Activated CD4-positive, alpha-beta T cell treated with anti-CD3 and anti-CD28 coated beads, Interleukin-2, amount 10 ng/mL, durations not matched to agents 7 days and 5 days (primary cell): ENCODE measurements at places on chromosomes 4 and X.

DNA sequence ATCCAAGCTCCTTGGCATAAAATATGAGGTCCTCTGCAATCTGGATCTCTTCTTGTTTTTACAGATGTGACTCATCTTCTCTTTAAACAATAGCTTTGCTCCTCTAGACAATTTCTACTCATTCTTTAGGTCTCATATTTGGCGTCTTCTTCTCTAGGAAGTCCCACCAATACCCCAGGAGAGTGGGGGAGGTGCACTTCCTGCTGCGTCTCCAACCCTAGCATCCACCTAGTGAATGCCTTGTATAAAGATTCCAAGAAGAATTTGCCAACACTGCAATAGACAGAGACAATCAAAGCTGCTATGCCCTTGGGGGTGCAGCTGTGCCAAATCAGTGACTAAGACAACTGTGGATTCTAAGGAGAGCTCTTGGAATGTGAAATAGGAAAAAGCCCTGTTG is 45.7 kb upstream of the SLC10A7 start:
- DNase-seq: no peak

- no peak for DNase-seq
Measured at GRCh38 chr4:119666653-119667091, 38.1 kb upstream of the PDE5A start.

DNA sequence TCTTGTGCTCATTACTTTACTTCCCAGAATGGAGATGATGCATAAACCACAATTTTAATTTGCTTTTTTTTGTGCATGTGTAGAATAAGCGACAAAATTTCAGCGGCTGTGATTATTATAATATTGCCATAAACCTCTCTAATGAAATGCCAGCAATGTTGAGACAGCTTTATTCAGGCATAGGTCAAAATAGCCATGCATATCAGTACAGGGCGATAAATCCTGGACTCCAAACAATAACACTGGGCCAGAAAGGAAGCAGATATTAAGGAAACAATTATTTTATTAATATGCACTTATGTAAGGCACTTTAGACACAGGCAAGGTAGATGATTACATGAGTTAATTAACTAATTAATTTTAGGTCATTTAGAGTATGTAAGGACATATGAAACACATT is 47.1 kb downstream of the ARHGEF38 start:
- no peak for DNase-seq

DNA sequence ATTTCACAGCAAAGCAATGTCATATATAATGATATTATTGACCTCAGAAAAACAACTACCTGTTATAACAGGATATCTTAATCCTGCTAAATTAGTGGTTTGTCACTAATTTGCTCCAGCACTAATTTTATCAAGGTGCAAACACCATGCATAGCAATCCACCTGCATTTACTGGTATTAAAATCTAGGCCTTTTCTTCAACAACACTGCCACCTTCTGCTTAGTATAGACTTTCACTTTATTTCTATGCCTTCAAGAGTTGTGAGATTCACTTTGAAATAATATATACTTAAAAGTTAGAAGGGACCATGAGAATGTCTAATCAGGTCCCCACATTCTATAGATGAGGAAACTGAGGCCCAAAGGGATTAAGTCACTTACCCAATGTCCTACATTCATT is 82.1 kb upstream of the IQCM start:
- DNase-seq: no peak

DNA sequence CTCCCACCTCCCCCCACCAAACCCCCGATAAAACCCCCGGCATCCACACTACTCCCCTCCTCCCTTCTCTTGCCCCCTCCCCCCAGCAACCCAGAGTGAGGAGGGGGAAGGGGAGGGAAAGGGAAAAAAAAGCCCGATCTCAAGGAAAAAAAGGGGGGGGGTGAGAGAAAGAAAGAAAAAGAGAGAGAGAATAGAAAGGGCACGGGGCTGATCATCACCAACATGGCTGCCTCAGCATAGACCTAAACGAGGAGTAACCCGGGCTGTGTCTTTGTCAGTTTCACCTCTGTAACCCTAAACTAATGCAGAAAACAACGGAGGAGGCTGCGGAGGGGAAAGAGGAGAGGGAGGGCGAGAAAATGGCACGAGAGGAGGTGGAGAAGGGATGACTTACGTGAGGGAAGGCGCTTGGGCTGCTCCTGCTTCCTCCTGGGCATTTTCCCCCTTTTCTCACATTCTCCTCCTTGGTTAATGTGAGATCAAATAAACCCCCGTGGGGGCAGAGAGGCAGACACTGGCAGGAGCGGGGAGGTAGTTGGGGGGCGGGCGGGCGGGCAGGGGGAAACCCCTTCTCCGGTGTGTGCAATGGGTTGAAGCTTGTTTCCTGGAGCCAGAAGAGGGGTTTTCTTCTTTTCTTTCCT is 532 bp downstream of the ZNF827 start:
- peak; percentile 58 for DNase-seq

DNA sequence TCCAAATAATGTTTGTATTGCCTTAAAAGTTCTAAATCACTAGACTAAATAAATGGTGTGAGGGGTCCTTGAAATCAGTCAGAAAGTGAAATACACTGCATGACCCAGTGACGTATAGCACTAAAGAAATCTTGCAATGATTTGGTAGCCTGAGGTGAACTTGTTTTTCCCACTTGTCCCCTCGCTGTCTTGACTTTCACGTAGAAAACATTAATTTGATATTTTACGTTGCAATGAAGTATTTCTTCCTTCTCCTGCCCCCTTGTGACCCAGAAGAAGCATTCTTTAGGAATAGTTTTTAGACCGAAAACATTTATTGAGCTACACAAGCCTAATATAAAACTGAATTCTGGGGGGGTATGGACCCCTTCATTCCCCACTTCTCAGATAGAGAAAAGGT is 3.7 kb downstream of the KLB start:
- no peak for DNase-seq

GRCh38 chr4:68176904-68177303 is 47.2 kb upstream of the TMPRSS11F start:
- DNase-seq: no peak

DNA sequence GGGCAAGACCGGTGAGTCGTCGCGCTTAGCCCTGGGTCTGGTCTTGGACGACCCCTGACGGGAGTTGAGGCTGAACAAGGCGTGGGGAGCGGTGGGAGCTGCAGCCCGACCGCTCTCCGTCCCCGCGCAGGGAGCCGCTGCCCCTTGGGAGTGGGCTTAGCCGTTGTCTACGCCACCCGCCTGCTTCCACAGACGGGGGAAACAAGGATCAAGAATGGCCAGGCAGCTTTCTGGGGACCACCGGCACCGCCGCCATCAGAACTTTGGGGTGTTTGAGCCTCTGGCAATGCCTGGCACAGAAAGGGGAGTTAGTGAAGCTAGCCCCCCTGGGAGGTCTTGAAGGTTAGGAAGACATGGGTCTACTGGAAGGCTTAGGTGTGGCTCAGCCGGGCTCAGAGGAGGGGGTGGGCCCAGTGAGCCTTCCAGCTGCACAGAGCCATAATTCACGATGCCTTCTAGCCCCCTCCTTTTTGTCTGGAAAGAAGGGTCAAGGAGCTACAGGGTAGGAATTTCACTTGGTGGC is 583 bp downstream of the RASL11B start:
- no peak for DNase-seq

DNA sequence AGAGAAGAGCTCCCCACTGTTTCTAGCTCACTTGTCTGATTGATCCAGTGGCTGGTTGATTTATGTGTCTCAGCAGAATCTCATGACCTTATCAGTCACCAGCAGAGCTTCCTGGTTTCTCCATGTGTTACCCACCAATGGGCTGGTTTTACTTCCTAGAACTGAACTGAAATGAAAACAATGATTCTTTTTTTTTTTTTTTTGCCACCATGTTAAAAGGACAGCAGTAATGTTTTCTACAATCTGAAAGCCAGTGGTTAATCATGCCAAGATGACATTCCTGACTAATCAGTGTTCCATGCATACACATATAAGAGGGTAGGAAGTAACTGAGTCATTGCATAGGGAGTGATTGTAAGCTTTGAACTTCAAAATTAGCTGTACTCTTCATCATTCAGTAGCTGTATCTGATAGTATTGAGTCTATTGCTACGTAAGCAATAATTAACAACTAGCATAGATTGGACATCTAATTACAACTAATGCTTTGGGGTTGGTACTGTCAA is 67.7 kb downstream of the SLC4A4 start:
- no peak for DNase-seq

- DNase-seq: no peak
Measured at GRCh38 chr4:167000141-167000852, 234.0 kb downstream of the SPOCK3 start.

- DNase-seq: no peak
Measured at GRCh38 chr4:126558596-126558995, 1074.2 kb upstream of the INTU start.

DNA sequence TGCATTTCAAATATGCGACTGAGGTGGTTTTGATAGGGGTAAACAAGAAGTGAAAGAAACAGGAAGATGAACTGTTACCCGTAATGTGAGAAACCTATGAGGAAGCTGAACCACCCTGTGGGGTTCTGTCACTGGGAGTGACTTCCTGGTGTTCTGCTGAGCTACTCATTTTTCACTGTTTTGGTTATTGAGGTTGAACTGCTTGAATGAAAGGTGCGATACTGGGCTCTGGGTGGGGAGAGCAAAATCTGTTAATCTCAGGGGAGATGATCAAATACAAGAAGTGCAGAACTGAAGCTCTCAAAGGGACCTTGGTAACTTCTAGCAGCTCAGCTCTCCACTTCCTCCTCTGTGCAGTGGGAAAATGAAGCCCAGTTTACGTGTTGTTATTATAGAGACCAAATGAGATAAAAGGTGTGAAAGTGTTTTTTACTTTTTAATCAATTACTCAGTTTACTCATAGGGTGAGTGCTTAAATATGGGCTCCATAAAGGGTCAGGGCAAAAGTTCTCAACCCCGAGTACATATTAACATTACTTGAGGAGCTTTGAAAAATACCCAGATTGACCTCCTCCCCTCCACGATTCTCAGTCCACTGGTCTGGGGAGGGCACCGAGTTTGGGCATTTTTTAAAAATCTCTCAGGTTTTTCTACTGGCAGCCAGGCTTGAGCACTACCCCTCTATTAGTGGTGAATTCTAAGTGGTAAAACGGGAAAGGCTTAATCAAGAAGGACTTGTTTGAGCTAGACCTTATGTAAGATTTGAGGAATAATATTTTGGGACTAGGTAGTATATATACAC is 66.7 kb downstream of the COQ2 start:
- DNase-seq: peak; percentile 86
